ENCODE measurements at places on chromosomes 12 and 14.

DNA sequence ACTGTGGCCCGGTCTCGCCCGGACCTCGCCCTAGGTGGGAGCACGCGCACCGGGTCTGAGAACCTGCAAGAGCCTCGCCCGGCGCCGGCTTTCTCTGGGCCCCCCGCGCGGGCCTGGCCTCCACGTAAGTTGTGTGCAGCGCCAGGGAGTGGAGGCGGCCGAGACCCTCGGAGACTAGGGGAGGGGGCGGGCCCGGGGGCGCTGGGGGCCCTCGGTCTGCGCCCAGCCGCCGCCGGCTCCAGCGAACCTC lies 183 bp upstream of the PRMT8 start:
- no peak for DNase-seq

- no peak for DNase-seq
Observed at GRCh38 chr14:68131907-68132306, 312.3 kb downstream of the RAD51B start.

GRCh38 chr12:89085421-89085820 lies 266.9 kb downstream of the DUSP6 start:
- DNase-seq = no peak

GRCh38 chr14:20714593-20715250 lies 26.2 kb downstream of the ANG start:
- no peak for DNase-seq

GRCh38 chr14:103861413-103862392 lies 14.3 kb upstream of the PPP1R13B start:
- DNase-seq = no peak

DNA sequence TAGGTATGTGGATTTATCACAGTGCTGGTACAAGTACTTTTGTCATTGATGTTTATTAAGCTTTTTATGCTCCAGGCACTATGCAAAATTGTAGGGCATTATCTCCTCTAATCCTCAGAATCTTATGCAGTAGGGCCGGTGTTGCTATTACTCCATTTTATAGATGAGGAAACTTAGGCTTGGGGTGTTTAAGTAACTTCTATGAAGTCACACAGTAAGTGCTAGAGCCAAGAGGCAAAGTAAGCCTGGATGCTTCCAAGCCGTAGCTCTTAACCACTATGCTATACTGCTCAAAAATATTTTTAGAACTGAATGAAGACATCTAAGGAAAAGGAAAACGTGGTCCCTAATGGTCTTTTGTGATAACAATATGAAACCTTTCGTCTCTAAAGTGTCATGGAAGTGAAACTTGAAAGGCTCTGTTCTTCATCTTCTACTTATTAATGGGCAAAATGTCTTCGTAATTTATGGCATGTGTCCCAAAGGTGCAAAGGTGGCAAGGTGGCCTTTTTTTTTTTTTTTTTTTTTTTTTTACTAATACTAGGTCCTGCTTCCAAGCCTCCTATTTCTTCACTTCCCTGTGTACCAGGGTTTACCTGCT lies 85.2 kb downstream of the ETV6 start:
- no peak for DNase-seq

GRCh38 chr12:95742586-95742985 lies 48.0 kb downstream of the NTN4 start:
- DNase-seq = no peak

GRCh38 chr12:57166971-57167371 lies 19.6 kb upstream of the LRP1-AS start:
- DNase-seq = no peak

- no peak for DNase-seq
Observed at GRCh38 chr12:58924652-58925051, 4.3 kb upstream of the LRIG3 start.

- no peak for DNase-seq
Observed at GRCh38 chr12:29563636-29564035, 66.2 kb upstream of the OVCH1 start.

DNA sequence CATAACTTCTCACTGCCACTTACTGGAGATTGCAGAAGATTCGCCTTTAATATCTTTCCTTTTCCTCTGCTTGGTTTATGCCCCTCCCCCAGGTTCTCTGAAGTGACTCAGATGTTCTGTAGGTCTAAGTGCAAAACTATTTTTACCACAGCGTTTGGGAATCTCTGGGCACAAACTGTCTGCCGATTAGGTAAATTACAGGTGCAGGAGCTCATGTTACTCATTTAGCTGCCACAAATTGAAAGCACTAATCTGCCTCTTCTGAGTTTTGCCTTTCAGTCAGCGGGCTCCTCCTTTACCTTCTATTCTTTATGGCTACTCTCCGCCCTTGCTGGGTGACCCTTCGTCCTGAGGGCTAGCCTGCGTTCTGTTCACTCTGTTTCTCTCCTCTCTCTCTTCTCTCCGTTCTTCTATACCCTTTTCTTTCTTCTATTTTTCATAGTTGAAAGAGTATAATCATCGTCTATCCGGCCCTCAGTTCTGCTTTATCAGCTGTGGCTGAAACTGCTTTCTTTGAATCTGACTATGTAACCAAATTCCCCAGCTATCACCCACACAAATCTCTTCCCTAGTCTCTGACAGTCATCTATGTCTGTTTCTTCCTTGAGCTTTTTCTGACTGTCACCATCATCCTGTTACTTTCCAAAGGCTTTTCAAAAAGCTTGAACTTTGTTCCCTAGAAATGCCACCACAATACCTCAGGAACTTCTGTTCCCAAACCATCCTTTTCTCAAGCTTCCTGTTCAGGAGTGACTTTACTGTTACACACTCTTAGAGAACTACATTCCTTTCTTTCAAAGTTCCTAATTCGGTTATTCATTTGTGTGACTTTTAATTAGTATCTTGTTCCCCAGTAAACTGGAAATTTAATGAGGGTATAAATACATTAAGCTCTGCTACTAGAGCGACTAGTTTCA lies 4.3 kb upstream of the MYF6 start:
- DNase-seq = no peak

DNA sequence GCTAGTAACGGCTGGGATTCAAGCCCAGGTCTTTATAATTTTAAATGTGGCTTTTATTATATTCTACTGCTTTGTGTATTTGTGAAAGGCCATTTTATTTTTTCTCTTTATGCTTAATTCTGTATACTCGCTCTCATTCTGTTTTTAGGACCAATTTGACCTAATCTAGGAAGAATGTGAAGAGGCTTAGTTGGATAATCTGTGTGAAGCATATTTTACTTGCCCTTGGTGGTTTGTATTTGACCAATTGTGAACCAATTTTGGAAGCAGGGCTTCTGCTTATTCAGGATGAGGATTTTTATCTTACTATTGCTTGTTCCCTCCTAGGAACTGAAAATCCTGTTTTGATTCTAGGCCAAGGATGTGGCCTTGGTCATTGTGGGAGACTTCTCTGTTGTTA lies 113.1 kb downstream of the TTC6 start:
- DNase-seq = no peak

- peak; percentile 77 for DNase-seq
Observed at GRCh38 chr12:8045952-8046944, 13.7 kb downstream of the FOXJ2 start.

- no peak for DNase-seq
Observed at GRCh38 chr12:13374793-13375192, 178.3 kb downstream of the EMP1 start.

- DNase-seq = no peak
Observed at GRCh38 chr14:97921296-97921695, 1124.1 kb downstream of the VRK1 start.

- DNase-seq = no peak
Observed at GRCh38 chr12:45685680-45686079, 43.8 kb upstream of the ARID2 start.

DNA sequence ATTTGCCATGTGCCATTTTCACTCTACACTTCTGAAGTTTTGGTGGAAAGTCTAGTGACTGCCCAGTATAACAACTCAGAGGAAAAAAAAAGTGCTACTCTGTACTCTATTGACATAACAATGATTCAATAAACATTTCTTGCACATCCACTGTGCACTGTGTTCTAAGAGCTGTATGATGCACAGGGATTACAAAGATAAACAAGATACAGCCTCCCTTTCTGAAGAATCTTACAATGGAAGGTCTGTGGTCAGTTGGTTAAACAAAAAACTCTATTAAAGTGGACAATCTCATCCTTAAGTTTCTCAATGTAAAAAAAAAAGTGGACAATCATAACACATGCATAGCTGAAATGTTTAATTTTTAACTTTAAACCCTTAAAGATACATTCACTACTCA lies 105.7 kb upstream of the RASSF8 start:
- DNase-seq = no peak

DNA sequence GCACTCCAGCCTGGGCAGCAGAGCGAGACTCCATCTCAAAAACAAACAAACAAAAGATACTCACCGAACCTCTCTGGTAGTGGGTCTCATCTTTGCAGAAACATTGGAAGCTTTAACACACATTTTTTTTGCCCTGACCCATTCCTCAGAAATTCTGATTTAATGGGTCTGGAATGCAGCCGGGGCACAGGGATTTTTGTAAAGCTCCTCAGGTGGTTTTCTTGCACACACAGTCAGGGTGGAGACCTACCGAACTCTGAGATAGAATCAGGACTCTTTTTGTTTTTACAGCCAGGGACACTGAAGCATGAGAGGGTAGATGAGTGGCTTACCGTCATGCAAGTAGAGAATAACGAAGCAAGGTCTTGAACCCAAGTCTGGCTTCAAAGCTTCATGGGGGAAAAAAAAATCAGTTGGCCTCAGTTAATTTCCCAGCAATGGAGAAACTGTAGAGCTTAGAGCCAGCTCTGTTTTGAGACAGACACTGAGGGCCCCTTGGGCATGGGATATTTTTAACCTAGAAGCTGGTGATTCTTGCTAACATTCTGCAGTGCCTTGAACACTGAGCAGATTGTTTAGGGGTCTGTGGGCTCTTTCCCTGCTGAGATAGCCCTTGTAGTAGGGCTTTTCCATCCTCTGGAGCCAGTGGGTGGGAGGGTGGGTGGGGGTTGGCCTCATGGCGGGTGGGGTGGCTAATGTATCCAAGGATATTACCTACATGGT lies 4.8 kb downstream of the RNU4-2 start:
- no peak for DNase-seq

GRCh38 chr14:84492685-84493084 lies 1037.3 kb upstream of the FLRT2 start:
- DNase-seq = no peak

GRCh38 chr14:50762001-50762930 lies 68.7 kb downstream of the NIN start:
- DNase-seq = no peak

DNA sequence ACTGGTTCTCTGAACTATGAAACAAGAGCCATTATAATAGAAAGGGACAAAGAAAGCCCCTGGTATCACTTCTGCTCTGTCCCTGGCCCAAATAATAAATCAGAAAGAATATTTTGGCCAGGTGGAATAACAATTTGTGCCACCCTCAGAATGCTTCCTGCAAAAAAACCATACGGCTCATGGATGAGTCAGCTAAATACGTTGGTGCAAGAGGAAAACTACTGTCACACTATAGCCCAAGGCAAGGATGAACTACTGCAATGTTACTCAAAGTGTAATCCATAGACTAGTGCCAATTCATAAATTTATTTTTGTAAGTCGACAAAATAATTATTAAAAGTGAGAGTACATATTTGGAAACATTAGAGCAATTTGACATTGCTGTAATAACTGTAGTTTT lies 68.2 kb downstream of the ANKS1B start:
- DNase-seq = no peak

DNA sequence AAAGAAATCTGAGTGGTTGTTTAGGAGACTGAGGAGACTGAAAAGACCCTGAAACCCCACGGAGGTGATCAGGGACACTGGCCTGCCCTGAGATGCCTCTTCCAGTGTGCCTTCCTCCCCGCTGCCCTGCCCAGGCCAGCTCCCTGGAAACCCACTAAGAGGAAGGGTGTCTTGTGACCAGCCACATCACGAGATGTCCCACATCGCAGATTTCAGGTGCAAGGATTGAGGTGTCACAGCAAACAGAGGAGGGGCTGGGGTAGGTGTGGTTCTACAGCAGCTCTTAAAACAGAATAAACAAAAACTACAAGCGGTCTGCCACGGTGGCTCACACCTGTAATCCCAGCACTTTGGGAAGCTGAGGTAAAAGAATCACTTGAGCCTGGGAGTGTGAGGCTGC lies 184.3 kb upstream of the C14orf180 start:
- no peak for DNase-seq

GRCh38 chr12:79194595-79194994 lies 330.0 kb downstream of the SYT1 start:
- no peak for DNase-seq

DNA sequence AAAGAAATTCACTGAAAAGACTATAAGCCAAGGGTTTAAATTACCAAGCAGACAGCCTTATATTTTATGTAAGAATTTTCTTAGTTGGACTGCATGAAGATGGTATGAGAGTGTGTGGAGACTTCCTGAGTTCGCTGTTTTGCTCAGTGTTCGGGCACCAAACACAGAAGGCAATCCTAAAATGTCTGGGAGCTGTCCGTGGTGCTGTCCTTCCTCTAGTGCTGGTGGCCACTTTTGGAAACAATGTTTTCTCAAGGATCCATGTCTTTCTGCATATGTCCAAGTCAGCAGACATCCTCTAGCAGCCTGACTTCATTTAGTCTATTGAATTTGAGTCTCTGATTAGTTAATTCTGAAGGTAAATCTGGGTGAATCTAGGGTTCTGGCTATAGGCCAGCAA lies 135.8 kb downstream of the SLC8A3 start:
- DNase-seq = peak; percentile 48

- no peak for DNase-seq
Observed at GRCh38 chr12:68450947-68451260, 118.7 kb upstream of the MDM1 start.

- DNase-seq = no peak
Observed at GRCh38 chr14:103931422-103931821, 3.2 kb downstream of the TDRD9 start.

DNA sequence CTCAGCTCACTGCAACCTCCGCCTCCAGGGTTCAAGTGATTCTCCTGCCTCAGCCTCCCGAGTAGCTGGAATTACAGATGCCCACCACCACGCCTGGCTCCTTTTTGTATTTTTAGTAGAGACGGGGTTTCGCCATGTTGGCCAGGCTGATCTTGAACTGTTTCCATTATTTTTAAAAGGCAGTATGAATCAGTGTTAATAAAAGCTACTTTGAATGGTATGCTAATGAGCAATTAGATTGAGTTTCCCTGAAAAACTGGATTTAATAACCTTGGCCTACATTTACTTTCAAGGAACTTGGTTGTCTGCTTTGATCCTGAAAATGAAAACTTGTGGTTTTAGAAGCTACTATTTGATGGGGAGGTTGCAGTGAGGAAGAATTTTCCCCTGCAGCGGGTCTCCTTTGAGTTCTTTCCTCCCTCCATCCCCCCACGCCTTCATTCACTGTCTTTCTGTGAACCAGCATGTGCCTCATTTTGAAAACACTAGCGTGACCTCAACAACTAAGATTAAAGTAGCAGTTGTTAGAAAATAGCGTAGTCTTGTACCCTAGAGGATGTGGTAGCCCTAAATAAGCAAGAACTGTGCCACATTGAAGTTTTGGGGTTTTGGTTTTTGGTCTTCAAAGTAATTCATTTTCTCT lies 17.8 kb upstream of the RPS6KA5 start:
- no peak for DNase-seq

Data from progenitor cell of endocrine pancreas (in vitro differentiated cells).